ENCODE measurements at places on chromosomes 12 and 14.

DNA sequence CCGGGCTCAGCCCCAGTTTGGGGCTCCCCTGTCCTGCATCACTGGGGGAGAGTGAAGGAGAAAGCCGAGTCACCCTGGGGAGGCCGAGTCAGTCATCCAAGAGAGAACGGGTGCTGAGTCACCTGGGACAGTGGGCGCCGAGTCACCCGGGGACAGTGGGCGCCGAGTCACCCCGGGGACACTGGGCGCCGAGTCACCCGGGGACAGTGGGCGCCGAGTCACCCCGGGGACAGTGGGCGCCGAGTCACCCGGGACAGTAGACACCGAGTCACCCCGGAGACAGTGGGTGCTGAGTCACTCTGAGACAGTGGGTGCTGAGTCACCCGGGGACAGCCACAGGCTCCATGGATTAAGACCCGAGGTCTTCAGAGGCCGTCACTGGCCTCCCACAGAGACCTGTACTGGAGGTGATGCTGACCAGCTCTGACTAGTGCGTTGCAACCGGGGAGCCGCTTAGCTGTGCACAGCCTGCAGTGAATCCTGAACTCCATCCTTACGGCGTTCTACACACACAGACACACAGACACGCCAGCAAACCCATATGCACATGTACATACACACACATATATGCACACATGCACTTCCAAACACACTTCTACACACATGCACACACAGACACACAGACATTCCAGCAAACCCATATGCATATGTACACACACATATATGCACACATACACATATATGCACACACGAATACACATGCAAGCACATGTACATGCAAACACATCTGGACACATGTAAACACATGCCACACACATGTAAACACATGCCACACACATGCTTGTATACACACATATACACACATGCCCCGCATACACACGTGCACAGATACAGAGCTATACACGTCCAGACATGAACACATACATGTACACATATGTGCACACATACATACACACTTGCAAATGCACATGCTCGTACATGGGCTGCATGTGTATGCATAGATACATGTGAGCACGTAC, 64.9 kb upstream of the GALNT9 start:
- no peak for DNase-seq

DNA sequence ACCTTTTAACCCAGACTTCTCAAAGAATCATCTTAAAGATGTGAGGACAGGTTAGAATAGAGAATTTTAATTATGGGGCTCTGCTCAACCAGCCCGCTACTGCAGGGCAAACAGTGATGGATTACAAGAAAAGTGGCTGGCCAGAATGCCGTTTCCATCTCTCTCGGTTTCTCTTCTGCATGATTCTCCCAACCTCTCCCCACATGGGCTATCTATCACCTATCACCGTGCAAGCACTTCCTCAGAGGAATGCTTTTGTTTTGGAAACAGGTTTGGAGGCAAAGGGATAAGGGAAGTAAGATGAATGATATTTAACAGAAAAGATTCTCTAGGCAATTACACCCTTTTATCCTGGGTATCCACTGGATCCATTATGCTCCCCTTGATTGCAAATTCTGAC, 37.4 kb upstream of the PHC1 start:
- DNase-seq = no peak

GRCh38 chr14:24368212-24368561, 203 bp downstream of the NFATC4 start:
- peak; percentile 71 for DNase-seq

DNA sequence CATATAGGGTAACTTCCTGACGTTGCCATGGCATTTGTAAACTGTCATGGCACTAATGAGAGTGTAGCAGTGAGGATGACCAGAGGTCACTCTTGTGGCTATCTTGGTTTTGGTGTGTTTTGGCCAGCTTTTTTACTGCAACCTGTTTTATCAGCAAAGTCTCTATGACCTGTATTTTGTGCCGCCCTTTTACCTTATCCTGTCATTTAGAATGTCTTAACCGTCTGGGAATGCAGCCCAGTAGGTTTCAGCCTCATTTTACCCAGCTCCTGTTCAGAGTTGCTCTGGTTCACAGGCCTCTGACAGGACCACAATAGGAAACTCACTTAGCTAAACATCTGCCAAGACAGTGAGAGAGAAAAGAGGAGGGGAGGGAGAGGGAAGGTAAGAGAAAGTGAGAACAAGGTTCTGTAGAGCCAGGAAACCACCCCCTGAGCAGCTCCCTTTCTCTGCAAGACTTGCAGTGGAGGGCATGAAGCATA, 64.8 kb upstream of the PLEKHG3 start:
- no peak for DNase-seq

DNA sequence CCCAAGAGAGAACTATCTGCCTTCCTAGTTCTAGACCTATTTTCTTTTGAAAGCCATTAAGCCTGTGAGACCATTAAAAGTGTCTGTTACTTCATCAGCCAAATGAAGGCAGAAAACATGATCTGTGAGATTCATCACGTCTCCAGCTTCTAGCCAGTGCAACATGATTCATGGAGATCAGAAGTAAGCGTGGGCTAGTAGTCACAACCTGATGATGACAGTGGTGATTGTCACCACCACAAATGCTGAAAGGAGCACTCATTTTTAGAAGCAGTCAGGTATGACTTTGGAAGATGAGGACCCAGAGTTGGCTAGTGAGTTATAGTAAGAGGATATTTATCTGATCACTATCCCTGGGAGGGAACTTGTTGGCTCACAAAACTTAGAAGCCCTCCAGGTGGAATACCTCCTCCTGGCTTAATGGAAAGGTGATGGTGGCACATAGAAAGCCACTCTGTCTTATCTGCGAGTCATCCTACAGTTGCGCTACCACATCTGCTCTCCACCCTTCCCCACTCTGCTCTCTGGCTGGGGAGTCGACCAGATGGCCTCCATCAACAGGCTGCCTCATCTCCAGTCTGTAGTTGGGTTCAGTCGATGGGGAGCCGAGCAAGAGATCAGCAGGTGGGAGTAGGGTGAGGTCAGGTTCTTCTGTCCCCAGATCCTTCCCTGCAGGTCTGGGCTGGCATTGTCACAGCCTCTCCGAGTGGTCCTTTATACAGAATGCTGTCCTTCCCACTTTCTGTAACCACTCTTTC, 317.6 kb upstream of the FKBP4 start:
- no peak for DNase-seq

- DNase-seq = no peak
These were observed 980.6 kb downstream of the SLC6A15 start for GRCh38 chr12:83932011-83932410.

GRCh38 chr14:91402348-91402747, 15.3 kb downstream of the CCDC88C start:
- DNase-seq = no peak

DNA sequence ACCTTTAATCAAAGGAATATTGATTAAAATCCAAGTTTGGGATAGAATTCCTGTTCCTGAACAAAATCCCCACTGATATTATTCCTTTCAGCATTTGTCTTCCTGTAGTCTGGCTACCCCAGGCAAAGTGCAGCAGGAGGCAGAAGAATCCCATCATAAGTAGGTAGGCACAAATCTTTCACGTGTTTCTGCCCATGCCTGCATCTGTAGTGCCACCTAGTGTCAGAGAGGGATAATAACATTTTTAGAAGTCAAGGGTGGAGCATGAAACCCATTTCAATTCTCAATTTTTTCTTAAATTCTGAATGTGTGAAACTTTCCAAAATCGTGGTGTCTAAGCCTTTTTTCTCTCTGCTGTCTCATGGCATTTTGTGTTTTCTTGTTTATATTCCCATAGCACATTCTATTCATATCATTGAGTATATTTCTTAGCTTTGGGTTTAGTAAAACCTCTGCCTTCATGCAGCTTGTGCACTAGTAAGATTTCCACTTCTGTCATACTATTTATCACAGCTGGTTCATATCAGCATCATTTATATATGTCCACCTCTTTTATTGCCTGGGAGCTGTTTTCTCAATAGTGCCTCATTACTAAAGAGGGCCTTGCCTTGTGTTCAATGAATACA, 47.8 kb upstream of the RERG start:
- DNase-seq = no peak

- no peak for DNase-seq
These were observed 1.6 kb downstream of the CCDC88C start for GRCh38 chr14:91415794-91416743.

DNA sequence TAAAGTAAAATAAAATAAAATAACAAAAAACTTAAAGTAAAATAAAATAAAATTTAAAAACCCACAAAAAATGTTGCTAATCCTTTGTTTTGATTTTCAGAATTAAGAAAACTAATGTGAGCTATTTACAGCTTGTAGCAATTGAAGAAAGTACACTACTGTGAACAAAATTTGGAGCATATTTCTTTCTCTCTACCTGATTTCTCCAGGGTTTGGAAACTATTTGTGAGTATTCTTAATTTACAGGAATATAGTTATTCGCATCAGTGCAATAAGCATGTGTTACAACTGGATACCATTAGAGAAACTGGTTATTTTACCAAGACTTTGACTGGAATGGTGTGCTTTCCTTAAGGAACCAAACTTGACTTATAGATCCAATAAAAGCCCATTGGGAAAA, 86.1 kb upstream of the CNOT2 start:
- no peak for DNase-seq

Data from right kidney (tissue), 9 donors.